Placental pericyte (primary cell): ENCODE measurements at places on chromosomes 7 and 10. TPM values are rescaled to one million over a fixed set of nuclear protein-coding genes. Genes with fewer than 3 reads are reported as not detected.

Gene THSD7A
- total RNA-seq: 0.44 and 1.0 TPM in 2 replicates

Gene ACTR3C
- 2.0 TPM in 2 replicates for total RNA-seq

Gene ITPRID1
- not detected in 2 replicates for total RNA-seq

Gene CALHM2
- total RNA-seq: 26.3 and 33.2 TPM in 2 replicates

Gene PNLIPRP3
- not detected in 2 replicates for total RNA-seq

Gene PNLIP
- total RNA-seq: not detected in 2 replicates

Gene PDK4
- under 0.01 TPM in 1 of 2 replicates, not detected in the other for total RNA-seq

Gene SLF2
- total RNA-seq: 26.7 and 52.3 TPM in 2 replicates

Gene AKR1C8
- not detected in 2 replicates for total RNA-seq

Gene MYH16
- 0.43 TPM in 1 of 2 replicates, not detected in the other for total RNA-seq

Gene CYP3A5
- under 0.01 and 0.72 TPM in 2 replicates for total RNA-seq

Gene SLC18A3
- total RNA-seq: not detected in 2 replicates

Gene ZNF488
- under 0.01 TPM in 1 of 2 replicates, not detected in the other for total RNA-seq

Gene ABCB1
- 2.4 TPM in 1 of 2 replicates, not detected in the other for total RNA-seq

Gene NKX1-2
- total RNA-seq: not detected in 2 replicates

Gene CRTAC1
- total RNA-seq: not detected in 2 replicates

Gene AKR1B15
- 0.22 TPM in 1 of 2 replicates, not detected in the other for total RNA-seq

Gene ITGA8
- under 0.01 and 13.9 TPM in 2 replicates for total RNA-seq

Gene PPP1R17
- total RNA-seq: not detected in 2 replicates

Gene AKR1C3
- 0.86 and 4.4 TPM in 2 replicates for total RNA-seq
